ENCODE measurements at places on chromosomes 2 and 18.
A peak's percentile ranks its signal among the peaks of the same experiment; 100 is the strongest.

DNA sequence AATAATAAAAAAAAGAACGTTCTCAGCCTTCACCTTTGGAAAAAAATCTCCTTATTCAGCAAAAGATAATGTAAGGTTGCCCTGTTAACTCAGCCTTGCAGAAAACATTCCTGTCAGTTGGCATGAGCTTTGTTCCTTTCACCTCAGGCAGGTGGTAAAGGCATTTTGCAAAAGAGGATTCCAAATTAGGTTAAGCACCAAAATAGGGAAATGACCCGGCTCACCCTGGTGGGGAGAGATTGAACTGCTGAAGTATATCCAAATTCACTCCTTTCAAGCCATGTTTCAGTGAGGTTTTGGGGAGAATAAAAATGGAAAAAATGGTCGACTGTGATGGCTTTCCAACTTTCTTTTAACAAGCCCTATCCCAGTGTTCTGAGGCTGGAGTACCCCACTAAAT lies 1988.8 kb upstream of the PIK3C3 start:
- no peak for DNase-seq

DNA sequence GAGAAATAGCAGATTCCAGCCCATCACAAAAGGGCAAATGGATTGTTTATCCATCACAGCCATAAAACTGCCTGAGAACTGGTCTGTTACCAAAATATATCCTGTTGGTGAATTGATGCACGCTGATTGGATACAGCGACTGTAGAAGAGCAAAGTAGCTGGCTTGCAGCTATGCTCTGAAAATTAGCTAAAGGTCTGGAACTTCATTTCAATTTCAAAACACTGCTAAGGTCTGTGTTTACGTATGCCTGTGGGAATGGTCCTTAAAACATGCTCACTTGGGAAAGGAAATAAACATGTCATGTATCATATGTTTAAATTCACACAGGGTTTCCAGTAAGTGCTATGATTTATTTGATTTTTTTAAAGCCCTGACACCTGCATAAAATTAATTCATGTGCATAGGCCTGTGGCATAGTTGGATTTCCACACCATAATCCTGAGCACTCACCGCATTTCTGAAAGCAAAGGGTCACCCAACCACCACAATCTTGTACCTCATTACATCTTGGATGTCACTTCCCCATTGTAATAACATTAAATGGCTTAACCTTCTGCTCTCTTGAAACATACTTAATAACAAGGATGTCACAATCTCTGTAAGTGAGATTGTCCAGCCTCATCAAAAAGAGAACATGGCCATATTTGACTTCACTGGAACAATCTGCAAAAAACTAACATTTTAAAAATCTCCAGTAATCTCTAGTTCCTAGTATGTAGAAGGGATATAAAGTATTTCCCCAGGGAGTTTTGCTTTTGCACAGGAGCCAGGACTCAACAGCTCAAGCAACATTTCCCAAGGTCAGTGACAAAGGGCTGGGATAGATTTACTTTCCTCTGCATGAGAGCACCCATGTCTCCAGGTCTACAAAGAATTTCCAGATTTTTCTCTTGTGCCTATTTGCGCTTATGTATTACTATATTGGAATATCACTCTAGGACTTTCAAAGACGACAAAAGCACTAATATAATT lies 109.8 kb downstream of the FARSB start:
- no peak for DNase-seq

- DNase-seq: no peak
These were observed 54.6 kb downstream of the DCC start for GRCh38 chr18:52394602-52395001.

GRCh38 chr2:181334158-181334826 lies 122.9 kb upstream of the ITGA4 start:
- DNase-seq: no peak

DNA sequence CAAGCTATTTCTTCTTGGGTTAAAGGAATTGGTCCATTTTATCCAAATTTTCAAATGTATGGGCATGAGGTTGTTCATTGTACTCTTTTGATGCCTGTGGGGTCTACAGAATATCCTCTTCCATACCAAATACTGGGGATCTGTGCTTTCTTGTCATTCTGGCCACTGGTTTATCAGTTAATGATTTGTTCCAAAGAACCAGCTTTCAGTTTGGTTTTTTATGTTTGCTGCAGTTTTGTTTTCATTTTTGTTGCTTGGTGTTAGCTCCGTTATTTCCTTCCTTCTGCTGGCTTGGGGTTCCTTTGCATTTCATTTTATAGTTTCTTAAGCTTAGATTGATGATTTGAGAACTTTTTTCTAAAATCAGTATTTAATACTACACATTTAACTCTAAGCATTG lies 45.5 kb downstream of the SLC66A2 start:
- DNase-seq: no peak

DNA sequence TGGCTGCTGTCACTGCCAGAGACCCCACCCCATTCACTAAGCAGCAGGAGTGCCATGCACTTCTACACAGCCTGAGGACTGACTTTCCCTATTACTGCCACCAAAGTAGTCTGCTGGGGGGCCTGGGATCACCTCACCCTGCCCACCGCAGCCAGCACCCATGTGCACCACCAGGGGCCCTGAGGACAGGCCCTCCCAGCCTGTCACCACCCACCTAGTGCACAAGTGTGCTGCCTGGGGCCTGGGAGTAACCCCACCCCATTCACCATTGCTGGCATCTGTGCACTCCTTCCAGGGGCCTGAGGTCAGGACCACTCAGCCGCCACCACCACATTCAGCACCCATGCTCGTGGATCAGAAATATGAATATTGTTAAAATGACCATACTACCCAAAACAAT lies 247.8 kb upstream of the NCKAP5 start:
- DNase-seq: no peak

DNA sequence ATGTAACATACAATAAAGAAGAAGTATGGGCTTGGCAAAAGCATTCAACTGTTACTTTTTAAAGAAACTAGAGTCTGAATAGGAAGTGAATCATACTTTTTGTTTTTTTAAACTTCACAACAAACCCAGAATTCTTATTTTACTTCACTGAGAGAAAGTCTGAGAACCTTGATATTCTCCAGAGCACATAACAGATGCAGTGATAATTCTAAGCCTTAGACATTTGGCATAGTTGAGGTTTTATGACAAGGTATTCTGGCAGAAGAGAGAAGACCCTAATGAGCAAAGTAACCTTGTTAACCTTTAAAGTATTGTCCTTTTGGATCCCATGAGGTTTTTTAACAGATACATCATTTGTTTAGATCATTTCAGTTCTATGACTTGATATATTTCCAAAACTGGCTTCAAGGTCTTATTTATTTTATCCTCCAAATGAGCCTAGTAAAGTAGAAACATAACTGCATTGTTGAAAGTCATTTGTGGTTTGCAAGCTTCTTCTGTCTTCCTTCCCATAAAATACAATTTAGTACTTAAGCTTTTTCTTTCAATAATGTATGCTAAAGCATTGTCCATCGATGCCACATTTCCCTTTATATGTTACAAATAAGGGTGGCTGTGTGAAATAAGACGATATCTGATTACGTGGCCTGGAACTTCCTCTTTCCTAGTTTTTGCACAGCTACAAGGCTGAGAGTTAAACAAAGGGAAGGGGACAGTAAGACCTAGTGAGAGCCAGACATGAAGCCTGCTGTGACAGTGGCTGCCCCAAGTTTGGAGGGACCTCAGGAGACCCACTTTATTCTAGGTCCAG lies 86.1 kb upstream of the ITPRID2 start:
- no peak for DNase-seq

GRCh38 chr18:45423659-45424058 lies 191.6 kb upstream of the SLC14A2 start:
- DNase-seq: no peak

DNA sequence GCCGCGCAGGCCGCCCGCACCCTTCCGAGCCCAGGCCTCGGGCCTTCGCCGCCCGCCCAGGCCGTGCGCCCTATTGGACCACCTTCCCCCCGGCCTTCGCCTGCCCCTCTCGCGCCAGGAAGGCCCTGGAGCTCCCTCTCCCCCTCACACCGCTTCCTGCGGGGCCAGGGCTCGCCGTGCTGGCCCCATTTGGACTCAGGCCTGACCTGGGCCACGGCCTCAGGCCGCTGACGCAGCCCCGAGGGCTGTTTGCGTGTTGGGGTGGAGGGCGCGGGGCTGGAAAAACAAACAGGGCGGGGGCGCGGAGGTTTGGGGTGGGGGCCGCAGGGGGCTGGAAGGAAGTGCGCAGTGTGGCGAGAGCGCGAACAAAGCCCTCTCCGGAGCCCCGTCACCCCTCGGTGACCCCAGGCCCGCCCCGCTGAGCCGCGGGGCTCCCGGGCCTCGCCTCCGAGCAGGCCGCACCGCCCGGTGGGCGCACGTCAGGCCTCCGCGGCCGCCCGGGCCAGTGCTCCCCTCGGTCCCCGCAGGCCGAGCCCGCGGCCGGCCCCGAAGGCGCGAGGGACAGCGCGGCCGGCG lies 12.3 kb upstream of the SIX3 start:
- DNase-seq: no peak

- DNase-seq: no peak
These were observed 221.5 kb upstream of the SLC35G4 start for GRCh38 chr18:11387880-11388279.

GRCh38 chr18:24114924-24115549 lies 23.8 kb upstream of the CABYR start:
- no peak for DNase-seq

DNA sequence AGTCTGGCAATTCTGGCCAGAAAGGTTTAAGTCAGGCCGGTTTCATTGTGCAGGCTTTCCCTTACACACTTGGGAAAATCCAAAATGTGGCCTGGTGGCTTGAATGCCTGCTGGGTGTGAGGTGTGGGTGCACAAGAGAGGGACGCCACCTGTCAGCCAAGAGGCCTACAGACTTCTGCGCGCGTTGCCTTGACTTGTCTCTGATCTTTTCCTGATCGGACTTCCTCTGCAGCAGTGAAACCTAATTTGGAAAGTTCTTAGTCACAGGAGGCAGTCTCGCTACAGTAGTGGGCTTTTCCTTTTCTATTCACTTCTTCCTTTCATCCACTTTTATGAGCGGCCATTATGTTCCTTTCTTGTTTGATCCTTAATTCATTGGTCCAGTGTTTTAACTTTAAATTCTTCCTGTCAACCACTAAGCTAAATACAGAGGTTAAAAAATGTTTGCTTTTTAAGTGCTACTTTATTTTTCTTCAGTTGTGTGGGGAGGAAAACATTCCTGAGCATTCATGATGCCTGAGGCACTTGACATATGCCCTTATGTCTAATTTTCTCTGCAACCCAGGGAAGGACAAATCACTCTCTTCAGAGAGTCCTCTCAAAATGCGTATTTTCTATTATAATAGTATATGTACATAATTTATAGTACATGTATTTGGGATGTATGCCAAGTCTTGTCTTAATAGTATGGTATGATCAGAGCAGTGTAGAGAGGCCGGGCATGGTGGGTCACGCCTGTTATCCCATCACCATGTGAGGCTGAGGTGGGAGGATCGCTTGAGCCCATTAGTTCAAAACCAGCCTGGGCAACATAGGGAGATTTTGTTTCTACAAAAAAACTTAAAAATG lies 128.9 kb downstream of the WDSUB1 start:
- no peak for DNase-seq

DNA sequence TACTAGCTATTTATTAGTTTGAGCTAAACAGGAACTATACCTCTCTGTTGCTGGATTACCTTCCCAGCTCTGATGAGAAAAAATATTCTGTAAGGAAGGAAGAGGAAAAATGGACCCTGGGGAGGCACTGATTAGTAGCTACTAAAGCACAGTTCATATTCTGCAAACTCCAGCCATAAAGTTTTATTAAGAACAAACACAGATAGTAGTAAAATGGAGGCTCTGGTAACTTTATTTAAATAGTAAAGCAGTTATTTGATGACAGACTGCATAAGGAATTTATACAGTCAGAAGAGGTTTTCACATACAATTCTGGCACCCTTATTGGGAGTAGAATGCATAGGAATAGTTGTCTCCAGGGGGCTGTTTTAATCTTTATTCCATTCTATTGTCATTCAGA lies 84.1 kb downstream of the XIRP2 start:
- no peak for DNase-seq

DNA sequence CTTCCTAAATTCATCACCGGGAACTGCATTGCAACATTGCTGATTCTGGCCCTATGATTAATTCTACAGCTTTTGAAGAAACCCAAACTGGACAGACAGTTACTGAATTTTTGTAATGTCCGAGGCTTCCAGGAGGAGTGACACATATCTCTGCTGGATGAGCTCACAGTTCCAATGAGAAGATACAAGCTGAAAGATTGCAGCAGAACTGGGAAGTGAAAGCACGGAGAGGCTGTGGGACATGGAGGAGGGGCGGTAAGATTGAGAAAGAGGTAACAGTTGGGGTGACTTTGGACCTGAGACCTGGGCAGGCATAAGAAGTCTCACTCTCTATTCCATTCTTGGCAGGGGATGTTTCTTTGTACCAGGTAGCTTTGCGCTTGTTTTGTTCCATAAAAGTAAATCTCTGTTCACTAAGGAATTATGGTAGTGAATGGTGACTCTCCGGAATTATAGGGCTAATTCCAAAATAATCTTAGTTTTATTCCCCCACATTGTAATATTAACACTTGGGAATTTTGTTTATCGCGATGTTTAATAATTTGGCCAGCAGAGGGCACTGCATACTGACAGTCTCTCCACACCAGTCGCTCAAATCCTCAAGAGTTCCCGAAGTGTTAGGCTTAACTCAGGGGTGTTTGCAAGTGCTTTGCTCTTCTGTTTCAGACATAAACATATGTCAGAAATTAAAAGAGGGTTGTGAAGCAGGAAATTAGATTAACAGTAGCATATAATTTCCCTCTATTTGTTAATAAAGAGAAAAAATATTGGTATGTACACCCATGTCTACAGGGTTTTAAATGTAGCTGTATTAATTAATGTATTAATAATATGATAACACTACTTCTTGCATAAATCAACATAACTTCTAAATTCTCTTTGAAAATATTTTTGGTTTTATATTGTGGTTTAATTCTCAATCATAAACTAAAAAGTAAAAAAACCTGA lies 201.4 kb downstream of the SOCS6 start:
- DNase-seq: peak; percentile 41

DNA sequence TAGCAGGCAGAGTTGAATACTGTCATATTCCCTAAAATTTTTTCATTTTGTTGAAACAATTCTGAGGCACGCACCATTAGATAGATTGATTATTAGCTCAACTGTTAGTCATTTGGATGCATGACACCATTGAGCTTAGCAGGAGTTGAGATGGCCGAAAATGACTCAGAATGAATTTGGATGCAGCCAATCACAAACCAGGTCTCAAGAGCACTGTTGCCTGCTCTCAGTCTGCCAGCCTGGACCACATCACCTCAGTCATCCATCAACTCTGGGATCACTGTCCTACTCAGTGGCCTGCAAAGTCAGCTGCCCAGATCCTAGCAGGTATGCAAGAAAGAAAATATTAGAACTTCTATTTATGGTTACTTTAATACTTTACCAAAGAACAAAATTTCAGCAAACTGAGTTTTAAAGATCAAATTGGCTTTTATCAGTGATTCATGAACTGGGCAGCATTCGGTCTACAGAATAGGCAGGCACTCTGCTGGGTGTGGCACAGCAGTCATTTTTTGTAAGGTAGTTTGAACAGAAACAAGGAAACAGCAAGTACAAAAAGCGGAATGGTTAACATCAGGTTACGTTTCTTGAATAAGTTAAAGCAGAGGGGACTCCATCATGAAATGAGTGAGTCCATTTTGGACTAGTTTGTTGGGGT lies 152.7 kb upstream of the ARHGAP28 start:
- DNase-seq: no peak

Data from hematopoietic multipotent progenitor cell treated with erythropoietin and hydrocortisone succinate and interleukin-3 and kit ligand, for 17 days (in vitro differentiated cells).